ENCODE measurements at places on chromosomes 3 and 15. TPM values are rescaled to one million over a fixed set of nuclear protein-coding genes. Genes with fewer than 3 reads are reported as not detected.

Gene BFSP2
- polyA plus RNA-seq, result 0.28 TPM

Gene MORC1
- 0.45 TPM for polyA plus RNA-seq

Gene ACKR4
- 1.3 TPM for polyA plus RNA-seq

Gene TEX55
- not detected for polyA plus RNA-seq

Measured in renal pelvis (tissue), 12 donors.